ENCODE measurements at places on chromosomes 13 and 19.
A peak's percentile ranks its signal among the peaks of the same experiment; 100 is the strongest.

GRCh38 chr13:35953537-35954206, 177.5 kb downstream of the DCLK1 start:
- peak; percentile 81 for DNase-seq

DNA sequence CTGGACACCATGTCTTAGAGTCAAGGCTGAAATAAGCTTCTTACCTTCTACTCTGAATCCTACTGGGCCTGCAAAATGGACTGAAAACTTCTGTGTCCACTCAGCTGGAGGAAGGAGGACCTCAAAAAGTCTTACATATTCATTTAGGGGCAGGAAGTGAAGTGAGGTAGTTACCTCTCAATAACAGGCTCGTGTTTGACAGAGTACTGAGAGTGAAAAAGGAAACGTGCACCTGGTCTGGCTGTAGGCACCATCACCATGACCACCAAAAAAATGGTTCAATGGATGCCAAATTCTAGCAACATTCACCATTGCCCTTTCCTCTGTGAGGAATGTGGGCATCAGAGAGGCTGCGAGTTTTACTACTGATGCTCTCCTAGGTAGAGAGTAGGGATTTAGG, 176.2 kb downstream of the RFC3 start:
- DNase-seq, result no peak

GRCh38 chr13:109146912-109147647, 517.7 kb downstream of the MYO16 start:
- peak; percentile 68 for DNase-seq

DNA sequence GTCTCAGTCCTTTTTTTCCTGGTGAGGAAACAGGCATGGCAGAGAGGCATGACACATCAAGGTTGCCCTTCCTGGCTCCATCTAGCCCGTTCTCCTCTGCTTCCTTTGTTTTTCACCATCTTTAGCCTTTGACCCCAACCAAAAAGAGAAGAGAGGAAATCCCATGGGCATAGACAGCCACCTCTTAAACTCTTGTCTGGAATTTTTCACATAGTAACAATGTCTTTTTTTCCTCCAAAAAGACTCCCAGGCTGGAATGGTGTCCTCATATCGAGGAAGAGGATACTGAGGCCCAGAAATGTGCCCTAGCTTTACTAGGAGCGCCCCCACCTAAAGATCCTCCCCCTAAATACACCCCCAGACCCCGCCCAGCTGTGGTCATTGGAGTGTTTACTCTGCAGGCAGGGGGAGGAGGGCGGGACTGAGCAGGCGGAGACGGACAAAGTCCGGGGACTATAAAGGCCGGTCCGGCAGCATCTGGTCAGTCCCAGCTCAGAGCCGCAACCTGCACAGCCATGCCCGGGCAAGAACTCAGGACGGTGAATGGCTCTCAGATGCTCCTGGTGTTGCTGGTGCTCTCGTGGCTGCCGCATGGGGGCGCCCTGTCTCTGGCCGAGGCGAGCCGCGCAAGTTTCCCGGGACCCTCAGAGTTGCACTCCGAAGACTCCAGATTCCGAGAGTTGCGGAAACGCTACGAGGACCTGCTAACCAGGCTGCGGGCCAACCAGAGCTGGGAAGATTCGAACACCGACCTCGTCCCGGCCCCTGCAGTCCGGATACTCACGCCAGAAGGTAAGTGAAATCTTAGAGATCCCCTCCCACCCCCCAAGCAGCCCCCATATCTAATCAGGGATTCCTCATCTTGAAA, at the start of gene GDF15:
GDF15 (plus strand) TSS at position 484 of the 868 bp plus-strand sequence; CDS start at position 516, 32 bp downstream.
- DNase-seq, result peak; percentile 67

GRCh38 chr13:94122300-94122915, 357.1 kb downstream of the DCT start:
- no peak for DNase-seq

GRCh38 chr13:113413178-113413897, 40.0 kb downstream of the ADPRHL1 start:
- DNase-seq, result no peak

DNA sequence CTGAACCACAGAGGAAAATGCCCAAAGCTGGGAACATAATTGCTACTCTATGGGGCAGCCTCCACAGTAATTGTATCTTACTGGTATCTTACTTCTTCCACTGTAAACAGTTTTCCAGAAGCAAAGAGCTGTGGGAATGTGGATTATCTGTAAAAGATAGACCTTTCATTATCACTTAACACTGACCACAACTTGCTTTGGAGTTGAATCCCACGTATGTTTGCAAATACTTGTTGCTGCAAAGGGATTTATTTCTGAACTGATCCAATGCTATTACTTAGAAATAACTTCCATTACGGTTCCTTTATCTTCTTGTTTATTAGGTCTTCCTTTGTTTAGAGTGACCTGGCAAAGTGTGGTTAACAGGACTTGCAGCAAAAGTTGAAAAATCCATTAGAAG, 218.1 kb downstream of the KCTD12 start:
- no peak for DNase-seq

DNA sequence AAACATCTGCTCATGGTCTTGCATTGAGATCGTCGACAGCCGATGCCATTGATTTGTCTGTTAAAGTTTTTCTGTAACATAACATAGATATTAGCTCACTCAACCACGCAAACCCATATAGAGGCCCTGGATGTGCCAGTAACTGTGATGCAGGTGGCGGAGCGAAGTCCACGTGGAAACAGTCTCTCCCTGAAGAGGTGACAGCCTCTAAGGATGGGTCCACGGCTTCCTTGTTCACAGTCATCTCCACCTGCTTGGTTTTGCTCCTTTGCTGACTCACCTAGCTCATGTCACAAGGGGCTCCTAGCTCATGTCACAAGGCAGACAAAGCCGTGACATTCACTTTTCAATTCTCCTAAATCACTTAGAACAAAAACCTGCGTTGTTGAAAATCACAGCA, 42.4 kb upstream of the FARP1 start:
- no peak for DNase-seq

DNA sequence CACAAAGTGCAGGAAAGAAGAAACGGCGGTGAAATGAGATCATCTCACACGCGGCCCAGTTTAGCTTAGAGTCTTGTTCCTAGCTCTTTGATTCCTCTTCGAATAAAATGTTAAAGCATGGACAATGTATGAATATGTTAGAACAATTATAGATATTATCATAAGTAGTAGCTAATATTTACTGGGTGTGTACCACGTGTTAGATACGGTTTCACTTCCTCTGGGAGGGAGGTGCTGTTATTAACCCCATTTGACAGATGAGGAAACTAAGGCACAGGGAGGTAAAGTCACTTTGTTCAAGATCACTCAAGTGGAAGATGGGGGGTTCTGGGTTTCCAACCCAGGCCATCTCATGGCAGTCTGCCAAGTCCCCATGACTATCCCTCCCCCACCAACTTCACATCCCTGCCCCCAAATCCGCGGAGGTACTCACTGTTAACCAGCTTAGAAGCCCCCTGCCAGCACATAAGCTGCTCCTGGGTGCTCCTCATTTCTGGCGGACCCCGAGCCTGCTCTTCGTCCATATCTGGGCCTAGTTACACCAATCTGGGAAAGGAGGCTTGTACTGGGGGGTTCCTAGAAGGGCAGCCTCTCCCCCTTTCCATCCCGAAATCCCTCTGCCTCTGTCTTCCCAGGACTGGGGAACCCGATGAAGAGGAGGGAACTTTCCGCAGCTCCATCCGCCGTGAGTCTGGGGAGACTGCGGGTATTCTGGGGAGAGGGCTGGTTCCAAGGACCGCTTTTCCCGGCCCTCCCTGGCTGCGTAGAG, 1.0 kb upstream of the FXYD7 start:
- DNase-seq, result no peak

DNA sequence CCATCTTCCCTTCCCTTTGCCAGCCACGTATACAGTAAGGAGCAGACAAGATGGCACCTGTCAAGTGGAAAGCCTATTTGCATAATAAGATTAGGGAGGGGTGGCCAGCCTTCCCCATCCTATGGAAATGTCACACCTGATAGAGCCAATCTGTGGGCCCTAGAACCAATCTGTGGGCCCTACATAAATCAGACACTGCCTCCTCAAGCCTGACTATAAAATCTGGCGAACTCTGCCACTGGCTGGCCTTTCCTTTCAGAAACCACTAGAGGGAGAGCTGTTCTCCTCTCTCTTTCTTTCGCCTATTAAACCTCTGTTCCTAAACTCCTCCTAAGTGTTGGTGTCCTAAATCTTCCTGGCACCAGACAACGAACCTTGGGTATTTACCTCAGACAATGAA, 231.5 kb upstream of the KLHL1 start:
- no peak for DNase-seq

- no peak for DNase-seq
Observed at GRCh38 chr13:34431827-34432581, 510.1 kb upstream of the NBEA start.

DNA sequence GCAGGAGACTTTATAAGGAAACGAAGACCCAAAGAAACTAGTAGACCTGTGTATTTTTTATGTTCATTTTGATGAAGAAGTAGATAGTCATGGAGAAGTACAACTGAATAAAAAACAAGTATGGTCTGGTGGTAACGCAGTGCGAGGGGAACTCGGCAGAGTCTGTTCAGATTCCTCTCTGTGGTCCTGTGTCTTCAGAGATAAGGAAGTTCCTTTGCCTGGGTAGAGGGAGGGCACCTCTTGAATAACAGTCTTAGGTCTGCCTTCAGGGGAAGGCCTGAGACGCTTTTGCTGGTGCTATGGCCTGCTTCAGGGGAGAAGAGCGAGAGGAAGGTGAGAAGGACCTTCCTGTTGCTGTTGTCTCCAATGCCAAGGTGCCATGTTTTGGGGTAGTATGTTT, 25.9 kb upstream of the SLC46A3 start:
- DNase-seq, result no peak

DNA sequence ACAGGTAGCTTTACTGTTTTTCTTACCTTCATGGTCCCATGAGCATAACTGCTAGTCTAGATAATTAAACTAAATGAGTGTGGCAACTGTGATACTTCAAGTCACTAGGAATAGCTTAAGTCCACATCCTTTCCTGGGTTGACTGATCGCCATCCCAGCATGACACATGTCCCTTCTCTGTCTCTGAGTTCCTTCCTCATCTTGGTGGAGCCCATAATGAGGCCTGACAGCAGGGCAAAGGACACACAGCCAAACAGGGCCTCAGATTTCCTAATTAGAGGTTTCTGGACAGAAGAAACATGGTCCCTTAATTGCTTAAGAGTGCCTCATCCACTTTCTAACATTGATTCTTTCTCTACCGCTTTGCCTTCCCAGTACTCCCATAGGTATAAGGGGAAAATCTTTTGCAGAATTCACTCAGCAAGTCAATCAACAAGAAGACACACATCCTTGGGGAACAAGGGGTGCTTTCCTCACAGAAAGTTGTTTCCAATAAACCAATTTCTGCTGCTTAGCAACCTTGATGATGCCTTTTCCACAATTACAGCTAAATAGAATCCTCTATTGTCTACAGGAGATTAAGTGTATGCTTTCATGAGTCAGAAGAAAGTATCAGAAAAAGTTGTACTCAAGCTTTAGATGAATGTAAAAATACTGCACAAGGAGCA, 208.3 kb upstream of the SERP2 start:
- no peak for DNase-seq

Measured in non-pigmented ciliary epithelial cell (primary cell).